ENCODE measurements at places on chromosomes 12 and 14.

GRCh38 chr12:102232036-102232435, 34.4 kb upstream of the PMCH start:
- no peak for DNase-seq

- no peak for DNase-seq
Observed at GRCh38 chr12:49895773-49896172, 7.9 kb downstream of the FAIM2 start.

DNA sequence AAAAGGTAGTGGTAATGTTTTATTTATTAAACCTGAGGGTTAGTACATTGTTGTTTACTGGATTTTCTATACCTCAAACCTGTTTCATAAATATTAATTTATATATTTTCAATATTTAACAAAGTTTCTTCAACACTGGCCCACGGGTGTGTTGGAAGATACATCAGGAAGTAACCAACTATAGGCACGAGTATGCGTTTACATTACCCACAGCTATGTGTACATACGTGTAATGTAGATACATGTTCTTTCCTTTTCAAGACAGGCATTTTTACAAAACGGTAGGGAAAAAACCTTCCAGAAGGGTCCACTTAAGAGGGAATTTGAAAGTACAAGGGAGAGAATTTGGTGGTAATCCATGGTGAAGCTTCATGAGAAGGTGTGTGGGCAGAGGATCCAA, 17.8 kb upstream of the KCNA1 start:
- no peak for DNase-seq

- no peak for DNase-seq
Observed at GRCh38 chr12:51905471-51906429, 1.6 kb upstream of the ACVRL1 start.

- DNase-seq: no peak
Observed at GRCh38 chr14:26143057-26143456, 454.8 kb downstream of the NOVA1 start.

- peak; percentile 13 for DNase-seq
Observed at GRCh38 chr14:52059649-52060048, 9.2 kb downstream of the NID2 start.

DNA sequence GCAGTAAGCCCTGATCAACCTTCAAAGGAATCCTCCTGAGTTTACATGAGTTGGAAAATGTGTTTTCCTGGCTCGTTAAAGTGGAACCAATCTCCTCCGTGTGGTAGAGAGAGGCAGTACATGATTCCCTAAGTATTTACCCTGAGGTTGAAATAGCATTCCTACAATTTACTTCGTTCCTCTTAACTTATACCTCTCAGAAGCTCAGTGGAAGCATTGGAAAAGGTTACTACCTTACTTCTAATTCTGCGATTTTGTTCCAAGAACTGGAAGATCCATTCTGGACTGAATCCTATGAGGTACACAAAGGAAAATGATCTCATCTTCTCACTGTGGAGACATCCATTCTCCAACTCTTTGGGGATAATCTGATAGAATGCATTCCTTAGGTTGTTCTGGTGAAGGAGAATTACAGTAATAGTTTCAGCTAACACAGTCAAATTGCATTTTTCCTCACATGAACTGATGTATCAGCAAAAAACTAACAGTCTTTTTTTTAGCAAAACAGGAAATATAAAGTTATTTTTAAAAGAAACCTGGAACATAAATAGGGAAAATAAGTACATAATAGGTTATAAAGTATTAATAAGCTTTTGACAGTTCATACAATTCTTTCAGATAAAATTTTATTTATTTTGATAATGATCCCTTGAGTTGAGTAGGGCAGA, 475.6 kb downstream of the PDZRN4 start:
- DNase-seq: peak; percentile 51

DNA sequence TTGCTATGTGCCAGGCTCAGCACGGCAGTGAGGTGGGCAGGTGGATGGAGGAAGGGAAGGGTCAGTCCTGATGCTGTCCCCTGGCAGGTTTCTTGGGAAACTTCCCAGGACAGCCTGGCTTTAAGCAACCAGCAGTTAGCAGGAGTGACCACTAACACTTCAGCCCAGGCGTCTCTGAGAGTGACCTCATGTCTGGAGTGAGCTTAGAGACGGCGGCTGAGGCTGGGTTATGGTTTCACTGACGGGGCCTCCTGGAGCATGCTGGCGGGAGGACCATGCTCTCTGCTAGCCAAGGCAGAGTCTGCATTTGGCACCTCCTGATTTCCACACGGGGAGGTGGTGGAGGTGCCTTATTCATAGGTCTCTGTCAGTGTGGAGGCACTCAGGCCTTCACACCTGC, 2.5 kb downstream of the HHIPL1 start:
- no peak for DNase-seq

- no peak for DNase-seq
Observed at GRCh38 chr12:76360316-76360715, 12.1 kb upstream of the BBS10 start.

GRCh38 chr12:95633049-95633731, 81.9 kb upstream of the USP44 start:
- peak; percentile 45 for DNase-seq

DNA sequence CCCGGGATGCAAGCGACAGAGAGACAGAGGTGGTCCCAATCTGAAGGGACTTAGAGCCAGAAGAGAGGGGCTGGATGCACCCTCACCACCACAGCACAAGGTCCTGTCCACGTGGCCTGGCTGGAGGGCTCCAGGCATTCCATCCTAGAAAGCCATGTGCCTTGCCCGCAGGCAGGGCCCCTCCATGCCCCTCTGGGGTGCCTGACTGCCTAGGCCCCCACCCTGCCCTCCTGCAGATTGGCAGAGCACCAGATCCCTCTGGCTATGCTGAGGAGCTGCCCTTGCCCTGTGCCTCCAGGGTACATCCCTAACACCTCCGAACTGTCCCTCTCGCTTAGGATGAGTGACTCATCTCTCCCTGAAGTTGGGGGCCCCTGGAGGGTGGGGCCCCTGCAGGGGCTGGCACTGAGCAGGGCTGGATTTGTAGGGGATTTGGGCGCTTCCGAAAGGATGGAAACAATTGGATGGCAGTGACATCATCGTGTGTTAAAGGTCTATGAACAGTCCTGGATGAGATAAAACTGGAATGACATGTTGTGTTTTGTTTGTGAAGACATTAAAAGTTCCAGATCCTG, 50.9 kb downstream of the CHGA start:
- DNase-seq: no peak

- no peak for DNase-seq
Observed at GRCh38 chr14:20684662-20685456, 499 bp downstream of the RNASE4 start.

DNA sequence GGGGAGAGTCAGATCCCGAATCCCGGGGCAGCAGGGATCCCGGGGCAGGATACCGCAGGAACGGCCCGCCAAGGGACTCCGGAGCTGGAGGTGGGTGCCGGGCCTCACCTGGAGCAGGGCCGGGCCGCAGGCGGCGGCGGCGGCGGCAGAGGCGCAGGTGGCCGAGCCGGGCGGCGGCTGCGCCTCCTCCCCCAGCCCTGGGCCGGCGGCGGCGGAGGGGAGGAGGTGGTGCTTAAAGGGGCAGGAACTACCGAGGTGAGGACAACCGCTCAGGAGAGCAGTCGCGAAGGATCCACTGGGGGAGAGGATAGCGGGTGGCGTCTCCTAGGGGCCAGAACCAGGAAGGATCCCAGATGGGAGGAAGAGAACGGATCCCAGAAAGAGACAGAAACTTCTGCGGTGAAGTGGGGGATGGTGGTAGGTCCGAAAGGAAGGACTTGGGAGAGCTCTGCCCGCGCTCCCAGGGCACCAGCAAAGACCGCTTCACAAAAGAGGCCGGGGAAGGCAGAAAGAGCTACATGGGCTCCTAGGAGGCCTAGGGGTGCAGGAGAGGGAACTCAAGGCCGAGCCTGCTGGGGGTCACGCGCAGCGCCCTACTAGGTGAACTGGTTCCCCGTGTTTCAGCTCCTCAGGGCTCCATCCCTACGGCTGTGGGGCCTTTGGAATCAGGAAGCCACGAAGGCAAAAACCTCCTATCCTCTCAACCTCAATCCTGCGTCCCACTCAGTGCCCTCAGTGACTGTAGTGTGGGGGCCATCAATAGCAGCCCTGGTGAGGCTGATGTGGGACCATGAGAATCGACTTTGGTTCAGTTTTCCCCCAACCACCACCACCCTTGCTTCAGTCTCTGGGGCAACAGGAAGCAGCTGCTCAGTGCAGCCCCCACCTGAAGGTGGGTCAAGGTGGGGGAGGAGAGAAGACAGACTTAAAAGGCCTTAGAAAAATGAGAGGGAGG, 5.0 kb upstream of the BAZ2A start:
- DNase-seq: peak; percentile 91

- DNase-seq: no peak
Observed at GRCh38 chr14:68959035-68959434, 20.1 kb downstream of the ACTN1 start.

GRCh38 chr14:77032844-77033621, 4.5 kb upstream of the IRF2BPL start:
- DNase-seq: peak; percentile 95

DNA sequence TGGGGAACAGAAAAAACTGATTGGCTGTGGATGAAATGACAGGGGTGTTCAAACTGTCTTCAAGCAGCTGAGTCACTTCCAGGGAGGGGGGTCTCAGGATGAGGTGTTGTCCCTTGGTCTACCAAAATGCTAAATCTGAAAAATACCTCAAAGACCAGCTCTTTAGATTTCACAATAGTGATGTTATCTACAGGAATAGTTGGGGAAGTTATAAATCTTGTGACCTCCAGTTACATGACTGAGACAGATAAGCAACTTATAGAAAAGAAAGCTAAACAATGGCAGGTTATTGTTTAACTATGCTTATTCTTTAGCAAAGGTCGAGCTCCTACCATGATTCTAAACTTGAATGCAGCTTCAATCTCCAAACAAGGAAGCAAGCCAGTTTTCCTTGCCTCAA, 125.4 kb downstream of the SYT10 start:
- no peak for DNase-seq

- no peak for DNase-seq
Observed at GRCh38 chr14:59214702-59215302, 26.3 kb downstream of the DAAM1 start.

DNA sequence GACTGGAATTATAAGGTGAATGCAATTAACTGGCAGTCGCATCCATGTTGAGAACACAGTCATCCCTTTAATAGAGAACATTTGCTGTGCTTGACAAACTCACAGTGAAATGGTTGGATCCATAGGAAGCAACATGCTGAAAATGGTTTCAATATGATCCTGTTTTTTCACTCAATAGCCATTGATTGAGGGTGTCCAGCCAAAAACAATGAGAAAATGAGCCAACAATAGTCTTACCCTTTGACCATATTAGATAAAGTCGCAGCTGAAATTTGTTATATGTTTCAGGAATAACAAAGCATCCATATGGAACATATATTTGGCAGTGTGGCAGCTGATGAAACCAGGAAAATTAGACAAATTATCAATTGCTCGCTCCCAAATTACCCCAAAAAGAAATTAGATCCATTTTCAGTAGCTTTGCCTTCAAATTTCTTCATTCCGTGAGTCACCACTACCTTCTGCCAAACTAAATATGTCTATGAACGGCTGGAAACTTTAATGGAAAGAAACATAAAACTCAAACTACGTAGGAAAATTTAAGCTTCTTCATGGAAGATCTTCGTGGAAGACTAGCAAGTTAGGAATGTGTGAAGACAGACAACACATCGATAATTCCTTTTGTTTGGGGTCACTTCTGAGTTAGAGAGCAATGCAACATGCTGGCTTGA, 17.4 kb downstream of the IGF1 start:
- DNase-seq: no peak

DNA sequence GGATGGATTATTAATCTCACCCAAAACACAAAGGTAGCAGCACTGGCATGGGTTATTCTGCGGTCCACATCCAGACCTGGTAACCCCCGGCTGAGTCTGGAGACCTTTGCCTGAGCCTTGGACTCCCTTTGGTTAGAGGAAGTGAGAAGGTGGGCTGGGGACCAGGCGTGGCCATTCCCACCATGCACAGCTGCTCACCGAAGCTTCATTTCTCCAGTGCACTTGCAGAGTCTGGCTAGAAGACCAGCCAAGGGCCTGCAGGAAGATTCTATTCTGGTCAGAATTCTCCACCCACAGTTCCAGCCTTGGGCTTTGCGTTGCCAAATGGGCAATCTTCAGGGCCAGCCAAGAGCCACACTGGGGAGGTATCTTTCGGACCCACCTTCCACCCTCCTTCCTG, 73.0 kb downstream of the LGMN start:
- no peak for DNase-seq

GRCh38 chr14:44833376-44834060, 128.2 kb downstream of the KLHL28 start:
- peak; percentile 77 for DNase-seq

DNA sequence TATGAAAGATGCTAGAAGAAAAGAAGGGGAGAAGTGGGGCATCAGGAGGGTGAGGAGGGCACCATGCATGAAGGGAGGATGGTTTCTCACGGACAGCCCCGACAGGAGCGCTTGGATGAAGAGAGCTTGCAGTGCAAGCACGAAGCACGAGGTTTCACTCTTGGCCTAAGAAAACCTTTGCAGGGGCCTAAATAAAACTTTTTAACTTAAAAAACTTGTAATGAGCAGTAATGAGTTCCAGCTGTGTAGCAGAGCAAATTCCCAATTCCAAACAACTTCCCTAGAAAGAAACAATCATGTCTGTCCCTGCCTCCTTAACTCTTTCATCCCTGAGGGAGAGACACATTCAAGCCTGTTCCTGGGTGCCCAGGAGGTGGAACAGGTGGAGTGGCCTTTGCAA, 119.5 kb downstream of the PAH start:
- DNase-seq: no peak

- DNase-seq: no peak
Observed at GRCh38 chr12:65955452-65955851, 131.2 kb downstream of the HMGA2 start.

DNA sequence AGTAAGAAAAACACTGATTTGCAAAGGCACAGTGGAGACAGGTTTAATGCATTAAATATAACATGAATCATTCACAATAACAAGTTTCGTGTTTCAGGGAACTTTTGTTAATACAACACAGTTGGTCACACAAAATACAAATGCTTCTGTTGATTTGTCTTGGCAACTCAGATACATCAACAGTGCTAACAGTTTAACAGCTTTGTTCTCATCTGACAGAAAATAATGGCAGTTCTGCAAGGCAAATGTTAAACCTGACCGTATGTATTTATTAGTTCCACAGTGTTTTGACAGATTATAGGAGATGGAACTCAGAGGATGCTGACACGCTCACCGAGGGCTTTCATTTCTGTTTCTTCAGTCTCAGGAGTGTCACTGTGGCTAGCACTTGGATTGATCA, 350.7 kb downstream of the PRKD1 start:
- DNase-seq: no peak

GRCh38 chr12:125434131-125434530, 368.9 kb downstream of the AACS start:
- DNase-seq: no peak

DNA sequence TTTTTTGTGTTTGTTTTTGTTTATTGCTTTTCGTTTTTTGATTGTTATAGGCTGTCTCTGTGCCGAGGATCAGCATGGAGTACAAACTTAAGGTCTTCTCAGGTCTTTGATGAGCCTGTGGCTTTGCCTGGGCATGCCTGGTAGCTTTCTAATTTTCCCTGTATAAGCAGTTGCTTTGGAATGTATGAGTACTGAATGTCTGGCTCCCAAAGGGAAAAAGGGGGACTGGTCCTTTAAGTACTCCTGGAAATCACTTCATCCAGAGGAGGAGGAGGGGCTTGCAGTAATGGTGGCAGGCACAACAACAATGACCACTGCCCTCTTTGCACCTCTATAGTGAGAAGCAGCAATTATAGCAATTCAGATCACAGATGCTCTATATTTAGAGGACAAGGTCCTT, 67.6 kb upstream of the TTC7B start:
- DNase-seq: no peak

- DNase-seq: peak; percentile 46
Observed at GRCh38 chr12:10363914-10364814, 25.7 kb downstream of the KLRK1 start.

Measured in COLO829 (cell line).